ENCODE measurements at places on chromosomes 4 and X.
A peak's percentile ranks its signal among the peaks of the same experiment; 100 is the strongest.

GRCh38 chrX:47863187-47863586 is 26.5 kb downstream of the ZNF81 start:
- no peaks in the 10 kb centered on the region for H3K27me3 ChIP-seq
- no peak overlapping the region for H3K27ac ChIP-seq
- no peak for DNase-seq
- no peaks in the 10 kb centered on the region for H3K4me1 ChIP-seq

- H3K27me3 ChIP-seq, result peaks cover 11% of the 10 kb centered on the region
- no peak overlapping the region for H3K27ac ChIP-seq
- no peak for DNase-seq
- H3K4me3 ChIP-seq, result no peak overlapping the region
- H3K4me1 ChIP-seq, result no peaks in the 10 kb centered on the region
These were observed 84.7 kb upstream of the RAPGEF2 start for GRCh38 chr4:159018062-159018629.

DNA sequence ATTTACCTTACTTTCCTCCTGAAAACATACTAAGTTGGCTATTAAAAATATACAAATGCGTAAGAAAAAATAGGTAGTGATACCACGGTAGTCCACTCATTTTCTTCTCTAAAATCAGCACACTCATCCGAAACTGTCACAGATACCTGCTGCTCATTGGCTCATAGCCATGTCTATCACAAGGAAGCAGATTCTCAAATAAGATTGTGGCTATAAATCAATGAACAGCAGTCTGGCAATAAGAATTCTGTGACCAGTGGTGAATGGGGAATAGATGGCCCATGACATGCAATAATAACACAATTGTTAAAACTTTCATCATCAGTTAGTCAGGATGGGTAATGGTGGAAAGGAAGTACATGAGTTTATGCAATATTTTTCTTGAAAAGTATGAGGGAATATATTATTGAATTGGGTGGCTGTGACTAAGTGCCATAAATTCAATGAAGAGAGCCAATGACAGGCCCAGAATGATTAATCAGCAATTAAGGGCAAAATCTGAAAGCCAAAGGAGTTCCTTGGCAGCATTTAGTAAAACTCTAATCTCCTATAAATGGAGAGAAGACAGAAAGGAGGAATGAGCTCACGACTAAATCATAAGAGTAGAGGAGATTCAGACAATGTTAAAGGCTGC is 202.3 kb upstream of the NEIL3 start:
- no peak overlapping the region for H3K27ac ChIP-seq
- no peak for DNase-seq
- no peaks in the 10 kb centered on the region for H3K4me1 ChIP-seq
- H3K4me3 ChIP-seq, result no peak overlapping the region
- no peaks in the 10 kb centered on the region for H3K36me3 ChIP-seq

- no peak overlapping the region for H3K4me3 ChIP-seq
- no peak overlapping the region for H3K27ac ChIP-seq
- H3K36me3 ChIP-seq, result no peaks in the 10 kb centered on the region
- peaks cover 9% of the 10 kb centered on the region for H3K27me3 ChIP-seq
- DNase-seq, result no peak
These were observed 42.2 kb upstream of the HSD17B10 start for GRCh38 chrX:53476371-53476770.

GRCh38 chr4:128832243-128832625 is 22.7 kb downstream of the JADE1 start:
- H3K36me3 ChIP-seq, result peaks cover 30% of the 10 kb centered on the region
- peak overlapping the region; percentile 47 for H3K27ac ChIP-seq
- no peak overlapping the region for H3K4me3 ChIP-seq
- peaks cover 14% of the 10 kb centered on the region for H3K4me1 ChIP-seq
- no peaks in the 10 kb centered on the region for H3K27me3 ChIP-seq

GRCh38 chr4:187064033-187064432 is 340.4 kb upstream of the FAT1 start:
- H3K36me3 ChIP-seq, result no peaks in the 10 kb centered on the region
- no peak overlapping the region for H3K27ac ChIP-seq
- H3K27me3 ChIP-seq, result no peaks in the 10 kb centered on the region
- no peaks in the 10 kb centered on the region for H3K4me1 ChIP-seq

DNA sequence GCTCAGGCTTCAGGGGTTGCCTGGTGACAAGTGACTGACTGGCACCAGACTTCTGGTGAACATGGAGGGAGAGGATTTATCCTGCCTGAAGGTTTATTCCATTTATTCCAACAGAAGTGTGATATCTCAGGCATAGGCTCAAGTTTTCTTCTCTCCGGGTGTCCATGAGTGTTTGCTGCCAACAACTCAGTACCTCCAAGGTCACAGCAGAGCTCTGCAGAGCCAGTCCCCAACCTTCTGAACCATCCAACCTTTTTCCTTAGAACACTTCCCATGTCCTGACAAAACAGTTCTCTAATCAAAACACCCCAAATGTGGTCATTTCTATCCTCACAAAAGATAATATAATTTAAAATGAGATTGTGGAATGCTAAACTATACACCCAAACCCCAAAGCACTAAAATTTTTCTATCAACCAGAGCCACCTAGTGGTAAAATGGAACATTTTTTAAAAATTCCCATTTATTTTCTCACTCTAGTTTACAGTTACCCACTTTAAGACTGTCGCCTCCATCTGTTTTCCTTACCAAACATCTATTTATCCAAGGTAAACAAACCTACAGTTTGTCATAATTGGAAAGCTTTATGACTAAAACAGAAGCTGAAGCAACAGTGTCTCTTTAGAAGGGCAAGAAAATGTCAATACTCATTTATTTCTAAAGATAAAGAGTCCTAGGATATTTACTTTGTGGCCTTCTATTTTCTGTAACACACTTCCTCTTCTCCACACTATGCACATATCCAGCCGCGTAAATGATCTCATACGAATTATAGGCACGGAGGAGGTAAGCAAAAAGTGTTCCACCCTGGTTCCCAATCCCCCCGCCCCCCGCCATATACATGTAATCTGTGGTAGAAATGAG is 39.5 kb downstream of the TMEM154 start:
- H3K27me3 ChIP-seq, result no peaks in the 10 kb centered on the region
- H3K36me3 ChIP-seq, result peaks cover 48% of the 10 kb centered on the region
- H3K4me3 ChIP-seq, result no peak overlapping the region
- peaks cover 42% of the 10 kb centered on the region for H3K4me1 ChIP-seq
